Tibial nerve (tissue), 4 donors: ENCODE measurements at places on chromosomes 2 and 18.

- peak; percentile 60 for DNase-seq
These were observed 123.0 kb downstream of the AGAP1 start for GRCh38 chr2:235616885-235617284.

GRCh38 chr2:157261199-157261782 lies 3.8 kb downstream of the GALNT5 start:
- DNase-seq, result no peak

GRCh38 chr18:6056171-6056910 lies 161.0 kb upstream of the TMEM200C start:
- no peak for DNase-seq

DNA sequence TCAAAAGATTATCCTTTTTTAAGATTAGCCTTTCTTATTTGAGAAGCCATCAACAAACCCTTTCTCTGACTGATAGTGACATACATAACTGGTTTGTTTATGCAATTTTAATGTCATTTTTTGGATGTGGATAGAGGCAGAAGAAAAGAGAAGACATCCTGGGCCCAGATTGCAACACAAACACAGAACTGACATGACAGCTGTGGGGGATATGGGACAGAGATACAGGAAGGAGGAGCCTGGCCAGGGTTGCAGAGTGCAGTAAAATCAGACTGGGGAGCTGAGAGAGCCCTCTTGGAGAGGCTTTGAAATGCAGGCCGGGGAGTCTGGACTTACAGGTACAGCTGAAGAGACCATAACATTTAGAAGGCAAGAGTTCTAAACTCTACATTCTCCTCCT lies 65.1 kb downstream of the SIGLEC15 start:
- no peak for DNase-seq

- DNase-seq, result no peak
These were observed 77.7 kb downstream of the GDF7 start for GRCh38 chr2:20744366-20745335.

- DNase-seq, result no peak
These were observed 76.4 kb downstream of the BOD1L2 start for GRCh38 chr18:57223144-57223870.

- DNase-seq, result peak; percentile 62
These were observed 20.4 kb upstream of the ATOH8 start for GRCh38 chr2:85733121-85733960.
